ENCODE measurements at places on chromosomes 2 and 18. TPM values are rescaled to one million over a fixed set of nuclear protein-coding genes. Genes with fewer than 3 reads are reported as not detected.

- no peak for DNase-seq
These were observed 439.6 kb upstream of the REG3G start for GRCh38 chr2:78585871-78586270.

DNA sequence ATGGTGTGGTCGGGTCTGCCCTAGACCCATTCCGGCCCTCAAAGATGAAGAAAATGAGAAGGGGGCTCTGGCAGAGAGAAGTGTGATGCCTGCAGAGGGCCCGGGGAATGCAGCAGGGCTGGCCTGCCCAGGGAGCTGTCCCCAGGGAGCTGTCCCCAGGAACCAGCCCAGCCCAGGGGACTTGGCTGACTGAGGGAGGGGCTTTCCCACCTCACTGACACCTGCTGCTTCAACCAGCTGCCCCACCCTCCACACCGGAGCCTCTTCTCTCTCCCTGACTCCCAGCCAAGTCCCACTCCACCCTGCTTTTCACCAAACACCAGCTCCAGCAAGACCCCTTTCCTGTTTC, 111.2 kb downstream of the STPG4 start:
- DNase-seq = no peak

DNA sequence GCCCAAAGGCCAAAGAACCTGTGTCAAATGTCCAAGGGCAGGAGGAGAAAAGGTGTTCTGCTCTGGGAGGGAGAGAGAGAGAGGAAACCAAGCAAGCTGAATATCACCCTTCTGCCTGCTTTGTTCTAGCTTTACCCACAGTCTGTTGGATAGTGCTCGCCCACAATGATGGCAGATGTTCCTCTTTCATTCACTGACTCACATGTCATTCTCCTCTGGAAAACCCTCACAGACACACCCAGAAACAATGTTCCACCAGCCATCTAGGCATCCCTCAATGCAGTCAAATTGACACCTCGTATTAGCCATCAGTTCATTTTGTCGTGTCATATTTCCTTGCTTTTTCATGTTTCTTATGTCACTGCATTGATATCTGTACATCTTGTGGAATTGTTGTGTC, 150.3 kb downstream of the UBR3 start:
- DNase-seq = no peak

DNA sequence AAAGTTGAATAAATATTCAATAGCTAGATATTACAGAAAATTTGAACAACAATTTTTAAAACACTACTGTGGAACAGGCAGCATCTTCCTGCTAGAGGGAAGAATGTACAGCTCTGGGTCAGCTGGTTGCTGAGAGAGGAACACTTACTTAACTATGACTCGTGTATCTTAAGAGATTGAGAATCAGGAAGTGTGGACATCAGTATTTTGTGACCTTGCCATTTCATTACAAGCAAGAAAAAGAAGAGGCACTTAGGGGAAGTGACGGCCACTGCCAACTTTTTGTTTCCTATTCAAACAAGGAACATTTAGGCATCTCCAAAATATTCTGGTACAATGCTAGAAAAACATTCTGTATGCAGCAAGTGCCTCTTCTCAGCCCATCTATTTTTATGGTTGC, 45.9 kb downstream of the ITPRID2 start:
- DNase-seq = no peak

GRCh38 chr2:88831792-88832248, 140.3 kb downstream of the RPIA start:
- no peak for DNase-seq

DNA sequence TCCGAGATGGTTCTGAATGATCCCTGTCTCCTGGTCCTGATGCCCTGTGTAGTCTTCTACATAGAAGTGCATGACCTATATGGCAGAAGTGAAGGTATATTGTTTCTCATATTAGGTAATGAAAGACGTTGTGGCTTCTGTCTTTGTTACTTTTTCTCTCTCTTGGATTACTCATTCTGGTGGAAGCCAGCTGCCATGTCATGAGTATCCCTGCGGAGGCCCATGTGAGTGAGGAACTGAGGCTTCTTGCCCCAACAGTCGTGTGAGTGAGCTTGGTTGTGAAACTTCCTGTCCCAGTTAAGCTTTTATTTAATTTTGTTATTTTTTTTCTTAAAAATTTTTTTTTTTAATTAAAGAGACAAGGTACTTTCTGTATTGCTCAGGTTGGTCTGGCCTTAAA, 134.7 kb downstream of the UBR3 start:
- DNase-seq = peak; percentile 61

GRCh38 chr18:28108254-28108653, 68.7 kb downstream of the CDH2 start:
- no peak for DNase-seq

DNA sequence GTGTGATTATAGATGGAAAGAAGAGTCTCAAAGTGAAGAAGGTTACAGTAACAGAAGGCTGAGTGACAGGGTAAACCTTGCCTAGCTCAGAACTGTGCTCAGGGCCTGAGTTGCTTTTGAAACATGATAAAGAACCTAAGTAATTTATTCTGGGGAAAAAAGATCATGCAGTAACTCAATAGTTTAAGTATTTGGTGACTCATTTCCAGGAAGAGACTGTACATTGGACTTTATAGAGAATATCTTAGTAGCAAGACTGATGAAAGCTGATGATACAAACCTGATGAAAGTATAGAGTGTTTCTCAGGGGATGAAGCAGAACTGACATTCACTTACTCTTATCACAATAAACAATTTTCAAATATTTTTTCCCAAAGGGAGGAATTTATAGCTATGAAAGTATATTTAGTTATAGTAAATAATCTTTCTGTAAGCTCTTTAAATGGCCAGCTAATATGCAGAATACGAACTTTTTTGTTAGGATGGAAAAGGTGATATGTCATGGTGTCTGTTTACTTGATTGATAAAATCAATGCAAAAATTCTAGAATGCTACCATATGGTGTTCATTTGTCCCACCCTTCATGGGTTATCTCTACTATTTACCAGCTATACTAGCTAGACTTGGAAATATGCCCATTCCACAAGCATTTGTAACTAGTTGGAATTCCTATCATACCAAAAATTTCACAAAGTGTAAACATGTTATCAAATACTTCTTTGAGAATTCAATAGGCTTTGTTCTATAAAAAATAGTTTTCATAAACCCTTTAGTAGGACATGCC, 1265.5 kb upstream of the ACVR2A start:
- DNase-seq = no peak

DNA sequence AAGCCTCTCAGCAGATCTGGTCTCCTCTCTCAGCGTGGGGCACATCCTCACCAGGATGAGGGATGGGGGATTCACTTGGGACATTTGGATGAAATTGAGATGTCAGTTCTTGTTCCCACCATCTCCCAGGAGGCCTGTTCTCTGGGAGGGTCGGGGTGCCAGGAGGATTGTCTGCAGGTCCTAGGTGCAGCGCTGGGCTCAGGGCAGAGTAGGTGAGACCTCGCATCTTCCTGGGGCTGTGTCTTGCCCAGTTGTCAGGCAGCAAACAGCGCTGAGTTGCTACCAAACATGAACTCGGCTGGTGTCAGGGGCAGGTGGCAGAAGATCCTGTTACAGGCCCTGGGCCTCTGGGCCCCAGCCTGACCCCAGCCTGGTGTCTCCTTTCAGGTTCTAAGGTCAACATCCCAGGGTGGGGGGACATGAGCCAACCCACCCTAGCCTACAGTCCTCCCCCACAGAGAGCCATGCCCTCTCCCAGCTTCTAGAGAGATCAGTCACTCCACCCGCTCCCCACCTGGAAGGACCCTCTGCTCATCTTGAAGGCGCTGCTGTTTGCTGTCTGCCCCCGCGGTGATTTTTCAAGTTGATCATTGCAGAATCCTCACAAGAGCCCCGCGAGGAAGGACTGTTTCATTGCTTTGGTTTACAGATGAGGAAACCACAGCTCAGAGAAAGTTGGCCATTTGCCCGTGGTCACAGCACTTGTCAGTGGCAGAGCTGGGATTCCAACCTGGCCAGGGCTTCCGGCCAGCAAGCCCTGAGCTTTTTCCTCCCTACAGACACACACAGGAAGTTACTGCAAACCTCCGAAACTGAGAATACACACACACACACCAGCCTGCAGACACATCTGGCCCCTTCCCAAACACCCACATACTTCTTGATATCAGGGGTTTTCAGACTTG, 83.9 kb downstream of the STPG4 start:
- DNase-seq = peak; percentile 93

DNA sequence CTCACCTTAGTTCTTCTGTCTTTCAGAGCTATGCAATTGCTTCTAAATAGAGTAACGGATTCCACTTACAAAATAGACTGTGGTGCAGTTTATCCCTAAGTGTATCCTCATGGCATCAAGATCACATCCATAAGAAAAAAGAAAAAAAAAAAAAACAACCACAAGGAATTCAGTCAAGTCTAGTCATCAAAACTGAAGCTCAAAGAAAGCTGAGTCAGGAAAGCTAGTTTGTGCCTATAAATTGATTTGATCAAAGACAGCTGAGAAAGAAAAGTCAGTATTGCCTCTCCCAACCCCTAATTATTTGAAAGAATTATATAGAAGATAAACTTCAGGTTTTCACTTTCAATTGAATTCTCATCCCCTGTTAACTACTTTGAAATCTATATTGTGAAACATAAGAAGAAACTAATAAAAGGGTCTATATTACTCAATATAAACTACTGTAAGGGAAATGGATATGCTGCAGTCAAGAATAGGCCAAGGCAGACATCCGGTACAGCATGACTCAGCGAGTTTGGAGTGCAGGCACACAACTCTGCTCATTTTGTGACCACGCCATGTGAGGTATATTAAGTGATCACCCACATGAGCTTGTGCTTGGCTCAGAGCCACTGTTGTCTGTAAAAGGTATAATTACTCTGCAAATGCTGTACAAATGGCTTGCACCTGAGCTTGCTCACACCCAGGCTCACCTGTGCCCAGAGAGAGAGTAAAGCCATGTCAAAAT, 568.1 kb upstream of the CRIM1 start:
- DNase-seq = no peak

- DNase-seq = no peak
These were observed 40.5 kb downstream of the RPL37A start for GRCh38 chr2:216539120-216539519.

GRCh38 chr18:71995904-71996465, 548.2 kb downstream of the CBLN2 start:
- no peak for DNase-seq

DNA sequence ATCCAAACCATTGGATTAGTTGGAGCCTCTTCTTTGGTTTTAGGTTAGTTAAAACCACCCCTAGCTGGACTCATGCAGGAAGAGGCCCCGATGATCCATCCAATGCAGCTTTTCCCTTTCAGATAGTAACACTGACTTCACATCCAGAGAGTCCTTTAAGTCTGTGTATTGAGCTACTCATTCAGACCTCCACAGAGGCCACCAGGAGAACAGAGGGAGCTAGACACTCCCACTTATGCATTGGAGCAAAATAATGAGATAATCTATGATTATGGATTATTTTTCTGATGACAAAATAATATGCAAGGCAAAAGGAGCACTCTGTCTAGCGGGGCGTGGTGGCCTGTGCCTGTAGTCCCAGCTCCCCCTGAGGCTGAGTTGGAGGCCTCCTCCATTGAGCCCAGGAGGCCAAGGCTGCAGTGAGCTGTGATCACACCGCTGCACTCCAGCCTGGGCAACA, 1.6 kb upstream of the ROCK2 start:
- no peak for DNase-seq

DNA sequence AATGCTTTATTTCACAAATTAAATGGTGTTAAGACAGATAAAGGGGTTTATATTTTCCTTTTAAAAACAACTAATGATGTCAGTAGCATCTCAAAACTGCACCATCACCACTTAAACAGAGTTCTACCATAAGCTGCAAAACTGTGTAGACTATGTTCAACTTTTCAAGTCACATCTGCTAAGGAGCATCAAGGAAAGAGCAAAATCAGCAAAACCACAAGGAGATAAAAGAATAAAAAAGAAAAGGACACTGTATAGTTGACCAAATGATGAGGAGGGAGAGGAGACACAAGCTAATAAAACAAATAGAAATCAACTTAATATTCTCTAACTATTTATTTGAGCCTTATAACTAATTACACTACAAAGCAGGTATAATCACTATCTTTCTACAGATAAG, 33.9 kb downstream of the PRPF40A start:
- no peak for DNase-seq

Gene BCL11A
- 222 TPM for total RNA-seq

Gene ABCA12
- total RNA-seq = 65.1 TPM

Gene GALNT14
- total RNA-seq = 3.2 TPM

Gene TUBB8B
- total RNA-seq = not detected

Gene ALPG
- total RNA-seq = not detected

Gene M1AP
- total RNA-seq = not detected

Gene CXCR1
- total RNA-seq = 0.87 TPM

Gene FOXD4L1
- not detected for total RNA-seq

Gene C2orf15
- 1.1 TPM for total RNA-seq

Gene MROH2A
- not detected for total RNA-seq

Gene TMEFF2
- total RNA-seq = not detected

Gene CFC1
- total RNA-seq = not detected

Gene THSD7B
- 0.18 TPM for total RNA-seq

Gene SH3RF3
- 5.5 TPM for total RNA-seq

Gene CFAP65
- not detected for total RNA-seq

Gene VSNL1
- total RNA-seq = 6.0 TPM

Gene GPAT2
- total RNA-seq = 1.5 TPM

Gene C2orf78
- not detected for total RNA-seq

Gene TMEM178A
- total RNA-seq = 2.9 TPM

Gene MBD2
- 40.8 TPM for total RNA-seq

All from suprapubic skin (tissue), 4 donors.